AG04449 (cell line): ENCODE measurements at places on chromosomes 7 and 10.

DNA sequence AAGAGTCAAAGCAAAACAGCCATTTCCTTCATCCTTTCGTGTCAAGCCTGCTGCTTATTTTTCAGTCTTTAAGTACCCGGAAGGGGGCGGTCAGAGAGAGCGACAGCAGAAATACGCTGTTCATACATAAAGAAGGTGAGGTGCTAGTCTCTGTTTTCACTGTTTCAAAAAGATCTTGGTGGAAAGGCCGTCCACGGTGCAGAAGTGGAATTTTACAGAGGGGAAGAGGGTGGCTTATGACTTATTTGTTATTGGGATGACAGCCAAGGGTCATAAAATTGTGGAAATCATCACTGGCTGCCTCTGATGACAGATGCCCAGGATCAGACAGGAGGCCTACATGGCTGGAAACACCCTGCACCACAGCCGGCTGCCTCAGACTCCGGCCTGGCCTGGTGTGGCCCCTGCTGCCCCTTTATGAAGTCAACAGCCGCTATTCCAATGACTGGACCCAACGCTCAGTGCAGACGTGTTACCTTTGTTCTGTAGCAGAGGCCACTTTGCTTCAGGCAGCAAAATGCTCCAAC, 57.0 kb downstream of the HIPK2 start:
- DNase-seq, result no peak

DNA sequence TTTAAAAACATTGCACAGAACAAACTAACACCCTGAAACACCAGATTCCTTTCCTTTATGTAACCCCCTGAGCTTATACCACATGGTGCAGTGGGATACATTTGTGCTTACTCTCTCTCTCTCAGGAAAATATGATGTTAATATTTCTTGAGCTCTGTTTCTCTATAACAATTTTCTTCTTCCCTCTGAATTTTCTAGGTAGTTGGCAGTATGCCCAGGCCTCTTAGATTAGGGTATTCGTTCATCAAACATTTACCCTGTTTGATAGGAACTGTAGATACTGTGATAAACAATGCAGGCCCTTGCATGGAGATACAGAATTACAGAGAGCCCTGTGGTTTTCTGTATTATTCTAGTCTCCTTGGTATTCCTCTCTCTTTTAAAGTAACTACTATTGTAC, 567.8 kb downstream of the IPMK start:
- DNase-seq, result no peak

- peak; percentile 96 for DNase-seq
Observed at GRCh38 chr7:42972699-42973500, 40.7 kb downstream of the MRPL32 start.

DNA sequence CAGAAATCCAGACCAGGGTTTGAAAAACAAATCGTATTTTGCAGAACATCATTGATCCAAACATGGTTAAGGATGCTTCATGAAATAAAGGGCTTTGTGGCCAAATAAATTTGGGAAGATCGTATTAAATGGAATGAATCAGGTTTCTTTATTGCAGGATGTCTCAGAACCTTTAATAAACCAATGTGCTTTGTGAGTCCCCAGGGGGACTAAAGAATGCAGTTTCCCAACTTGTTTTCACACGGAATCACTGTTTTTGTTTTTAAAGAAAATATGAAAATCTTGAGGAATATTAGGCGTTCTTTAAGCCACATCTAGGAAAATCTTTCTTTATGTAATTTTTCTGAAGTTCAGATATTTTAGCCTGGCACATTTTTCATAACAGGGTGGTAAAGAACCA, 16.8 kb upstream of the CCDC172 start:
- DNase-seq, result no peak

DNA sequence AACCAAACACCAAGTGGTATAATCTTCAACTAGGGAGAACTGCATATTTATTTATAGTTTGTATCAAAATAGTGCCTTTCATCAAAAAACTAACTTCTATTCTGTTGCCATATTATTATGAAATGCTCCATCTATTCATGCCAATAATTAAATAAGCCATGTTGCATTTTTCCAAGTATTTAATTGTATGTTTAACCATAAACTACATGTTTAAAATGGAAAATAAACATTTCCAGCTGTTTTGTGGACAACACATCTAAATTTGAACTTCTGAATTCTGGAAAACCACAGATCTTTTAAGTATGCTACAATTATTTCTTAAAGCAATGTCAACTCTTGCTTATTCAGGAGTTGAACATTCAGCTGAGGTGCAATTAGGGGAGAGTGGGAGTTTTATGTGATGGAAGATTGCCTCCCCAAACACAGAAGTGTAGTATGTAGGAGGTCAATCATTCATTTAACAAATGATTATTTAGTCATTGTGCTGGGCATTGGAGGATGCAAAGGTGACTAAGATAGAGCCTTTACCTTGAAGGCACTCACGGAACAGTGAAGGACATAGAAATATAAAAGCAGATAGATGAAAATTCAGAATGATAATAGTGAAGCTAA, 80.7 kb upstream of the PPP1R3C start:
- no peak for DNase-seq

DNA sequence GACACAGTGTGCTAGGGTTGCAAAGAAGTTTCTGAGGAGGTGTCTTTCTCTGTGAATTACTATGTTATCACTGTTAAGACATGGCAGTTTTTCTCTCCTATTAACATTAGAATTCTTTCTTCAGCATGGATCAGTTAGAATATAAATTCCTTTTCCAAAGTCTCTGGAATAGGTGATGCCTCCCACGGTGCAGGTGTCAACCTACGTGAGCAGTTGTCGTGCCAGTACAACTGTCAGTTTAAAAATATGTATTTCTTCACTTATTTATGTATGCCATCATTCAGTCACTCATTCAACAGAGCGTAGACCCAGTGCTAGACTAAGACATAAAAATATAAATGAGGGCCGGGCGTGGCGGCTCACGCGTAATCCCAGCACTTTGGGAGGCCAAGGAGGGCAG, 83.5 kb downstream of the TACC2 start:
- DNase-seq, result no peak

DNA sequence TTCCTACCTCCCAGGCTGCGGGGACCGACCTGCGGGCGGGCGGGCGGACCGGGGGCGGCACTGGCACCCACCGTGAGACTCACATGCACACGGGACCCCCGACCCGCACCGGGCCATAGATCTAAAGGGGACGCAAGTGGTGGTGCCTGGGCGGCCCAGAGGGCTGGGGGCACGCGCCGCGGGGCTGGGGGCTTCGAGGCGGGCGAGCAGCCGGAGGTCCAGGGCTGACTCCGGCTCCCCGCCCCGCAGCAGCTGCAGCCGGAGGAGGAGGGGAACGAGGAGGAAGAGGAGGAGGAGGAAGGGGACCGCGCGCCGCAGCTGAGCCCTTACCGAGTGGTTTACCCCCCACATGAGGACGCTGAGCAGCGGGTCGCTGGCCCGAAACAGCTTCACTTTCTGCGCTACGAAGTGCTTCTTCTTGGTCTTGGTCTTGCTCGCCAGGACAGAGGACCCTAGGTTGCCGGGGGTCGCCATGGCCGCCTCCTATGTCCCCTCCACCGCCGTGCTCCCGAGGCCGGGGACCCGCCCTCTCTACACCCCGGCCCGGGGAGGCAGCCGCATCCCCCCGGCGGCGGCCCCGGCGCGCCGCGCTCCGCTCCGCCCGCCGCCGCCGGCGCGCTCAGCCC, 412 bp downstream of the PIP4K2A start:
- no peak for DNase-seq

DNA sequence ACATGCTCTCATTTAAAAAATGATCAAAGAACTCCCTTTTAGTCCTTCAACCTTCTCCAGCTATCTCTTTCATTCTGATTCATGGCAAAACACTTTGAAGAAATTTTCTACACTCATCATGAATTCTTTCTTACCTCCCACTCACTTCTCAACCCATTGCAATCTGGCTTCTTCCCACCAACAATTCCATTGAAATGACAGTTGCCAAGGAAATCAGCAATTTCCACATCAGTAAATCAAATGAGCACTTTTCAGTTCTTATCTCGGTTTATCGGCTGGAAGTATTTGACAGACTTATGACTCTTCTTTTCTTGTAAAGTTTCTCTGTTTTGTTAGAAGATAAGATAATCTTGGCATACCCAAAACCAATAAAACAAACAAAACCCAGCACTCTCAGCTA, 99.1 kb upstream of the CACNA2D1 start:
- peak; percentile 74 for DNase-seq

GRCh38 chr7:5704534-5704922, 76.9 kb downstream of the RNF216 start:
- DNase-seq, result no peak

DNA sequence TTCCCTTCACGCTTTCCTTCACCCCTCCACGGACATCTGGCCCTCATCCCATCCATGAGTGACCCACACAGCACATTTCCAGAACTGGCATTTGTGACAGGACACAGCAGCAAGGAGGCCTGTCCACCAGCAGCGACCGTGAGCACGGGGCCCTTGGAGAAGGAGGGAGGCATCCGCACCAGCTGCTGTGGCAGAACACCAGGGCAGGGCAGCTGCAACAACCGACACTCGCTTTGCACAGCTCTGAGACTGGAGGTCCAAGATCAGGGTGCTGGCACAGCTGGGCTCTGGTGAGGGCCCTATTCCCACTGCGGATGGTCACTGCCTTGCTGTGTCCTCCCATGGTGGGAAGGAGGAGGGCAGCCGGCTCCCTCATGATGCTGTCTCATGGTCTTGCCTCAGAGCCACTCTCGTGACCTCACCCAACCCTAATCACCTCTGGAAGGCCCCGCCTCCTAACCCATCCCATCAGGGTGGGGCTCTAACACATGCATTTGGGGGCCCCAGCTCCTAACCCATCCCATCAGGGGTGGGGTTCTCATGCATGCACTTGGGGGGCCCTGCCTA, 36.7 kb downstream of the PTPRN2 start:
- DNase-seq, result no peak

GRCh38 chr7:158766570-158767281, 62.1 kb upstream of the NCAPG2 start:
- DNase-seq, result no peak

DNA sequence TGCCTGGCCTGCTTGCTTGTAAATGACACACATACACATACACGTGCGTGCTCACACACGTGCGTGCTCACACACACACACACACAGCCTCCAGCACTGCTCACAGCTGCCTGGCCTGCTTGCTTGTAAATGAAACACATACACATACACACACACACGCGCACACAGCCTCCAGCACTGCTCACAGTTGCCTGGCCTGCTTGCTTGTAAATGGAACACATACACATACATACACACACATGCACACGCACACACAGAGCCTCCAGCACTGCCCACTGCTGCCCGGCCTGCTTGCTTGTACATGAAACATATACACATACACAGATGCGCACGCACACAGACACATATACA, 397.2 kb downstream of the PLXNA4 start:
- no peak for DNase-seq

- no peak for DNase-seq
Observed at GRCh38 chr7:47572094-47572445, 9.8 kb downstream of the TNS3 start.

DNA sequence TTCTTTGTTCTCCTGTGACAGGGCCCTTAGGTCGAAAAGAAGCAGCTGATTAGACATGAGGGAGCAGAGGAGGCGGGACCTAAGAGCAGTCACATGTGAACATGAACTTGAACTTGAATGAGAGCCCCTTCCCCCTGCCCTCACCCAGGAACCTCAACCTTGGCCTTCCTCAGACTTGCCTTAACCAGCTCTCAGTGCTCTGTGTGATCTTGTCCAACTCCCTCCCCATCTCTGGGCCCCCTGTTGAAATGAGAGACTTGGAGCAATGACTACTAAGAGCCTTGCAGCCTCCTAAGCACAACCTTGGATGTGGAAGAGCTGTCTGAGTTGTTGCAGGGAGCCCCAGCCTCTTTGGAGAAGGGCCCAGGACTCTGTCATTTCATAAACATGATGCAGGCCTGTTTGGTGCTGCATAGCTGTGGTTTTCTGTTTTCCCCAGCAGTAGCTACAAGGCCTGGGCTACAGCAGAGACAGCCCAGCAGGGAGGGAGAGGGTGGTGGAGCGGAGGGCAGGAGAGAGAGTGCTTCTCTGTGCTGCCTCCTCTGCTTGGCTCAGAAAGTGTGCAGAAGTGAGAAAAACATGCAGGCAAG, 123.9 kb upstream of the ZMIZ1 start:
- DNase-seq, result peak; percentile 88

DNA sequence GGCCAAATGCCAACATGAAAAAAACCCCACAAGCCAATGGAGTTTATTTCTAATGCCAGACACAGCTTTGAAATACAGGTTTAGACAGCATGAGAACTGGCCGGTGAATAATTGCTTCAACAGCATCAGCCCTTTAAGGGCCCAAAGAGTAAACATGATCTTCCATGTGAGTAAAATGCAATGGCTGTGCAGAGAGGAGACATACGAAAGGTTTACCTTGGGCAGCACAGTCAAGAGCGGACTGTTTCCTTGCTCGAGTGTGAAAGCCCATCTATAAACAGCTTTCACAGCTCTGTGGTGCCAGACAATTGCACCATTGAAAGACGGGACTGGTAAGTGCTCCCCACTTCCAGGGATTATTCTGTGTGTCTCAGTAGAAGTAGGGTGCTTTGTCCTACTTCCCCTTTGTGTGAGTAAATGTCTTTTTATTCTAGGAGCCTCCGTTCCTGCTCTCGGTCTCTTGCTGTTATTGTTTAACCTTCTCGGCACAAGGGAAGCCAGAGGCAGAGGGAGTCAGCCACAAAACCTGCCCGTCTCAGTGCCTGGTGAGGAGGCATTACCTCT, 77.8 kb upstream of the KAT6B start:
- no peak for DNase-seq

DNA sequence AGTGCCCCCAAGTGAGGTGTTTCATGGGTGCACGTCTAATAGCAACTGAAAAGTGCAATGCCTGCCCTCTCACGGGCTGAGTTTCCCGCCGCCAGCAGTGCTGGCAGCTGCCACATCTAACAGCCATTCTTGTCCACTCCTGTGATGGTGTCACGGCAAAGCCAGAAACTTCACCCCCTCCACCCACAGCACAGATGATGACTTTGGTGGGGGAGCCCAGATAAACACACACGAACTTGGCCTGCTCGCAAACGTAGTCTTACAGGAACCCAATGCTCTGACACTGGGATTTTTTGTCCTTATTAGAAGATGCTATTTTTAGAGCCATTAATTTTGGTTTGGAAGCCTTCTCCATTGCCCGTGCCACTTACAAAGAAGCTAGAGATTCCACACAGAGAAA, 26.7 kb downstream of the CPXM2 start:
- DNase-seq, result no peak

GRCh38 chr7:141664450-141664849, 37.5 kb downstream of the DENND11 start:
- no peak for DNase-seq

GRCh38 chr10:106179430-106179829, 985.1 kb downstream of the SORCS1 start:
- no peak for DNase-seq

DNA sequence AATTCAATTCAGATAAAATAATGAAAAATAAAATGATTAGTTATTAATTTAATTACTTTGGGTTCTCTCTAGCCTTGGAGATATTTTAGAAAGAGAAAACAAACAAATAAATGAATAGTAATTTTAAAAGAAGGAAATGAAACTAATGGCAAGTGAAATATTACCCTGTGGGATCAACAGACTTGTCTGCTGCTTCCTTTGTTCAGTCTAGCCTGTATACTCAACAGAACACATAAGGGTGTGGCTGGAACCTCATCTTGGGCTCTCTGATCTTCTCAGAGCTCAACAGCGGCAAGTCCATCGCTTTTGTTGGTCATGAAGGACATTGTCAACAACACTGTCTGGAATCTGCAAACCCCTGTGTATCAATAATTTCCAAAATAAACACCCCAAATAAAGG, 904.9 kb downstream of the IPMK start:
- DNase-seq, result no peak

GRCh38 chr10:48598243-48598935, 6.5 kb downstream of the ARHGAP22 start:
- no peak for DNase-seq
